ENCODE measurements at places on chromosomes 11 and 22.
A peak's percentile ranks its signal among the peaks of the same experiment; 100 is the strongest.

DNA sequence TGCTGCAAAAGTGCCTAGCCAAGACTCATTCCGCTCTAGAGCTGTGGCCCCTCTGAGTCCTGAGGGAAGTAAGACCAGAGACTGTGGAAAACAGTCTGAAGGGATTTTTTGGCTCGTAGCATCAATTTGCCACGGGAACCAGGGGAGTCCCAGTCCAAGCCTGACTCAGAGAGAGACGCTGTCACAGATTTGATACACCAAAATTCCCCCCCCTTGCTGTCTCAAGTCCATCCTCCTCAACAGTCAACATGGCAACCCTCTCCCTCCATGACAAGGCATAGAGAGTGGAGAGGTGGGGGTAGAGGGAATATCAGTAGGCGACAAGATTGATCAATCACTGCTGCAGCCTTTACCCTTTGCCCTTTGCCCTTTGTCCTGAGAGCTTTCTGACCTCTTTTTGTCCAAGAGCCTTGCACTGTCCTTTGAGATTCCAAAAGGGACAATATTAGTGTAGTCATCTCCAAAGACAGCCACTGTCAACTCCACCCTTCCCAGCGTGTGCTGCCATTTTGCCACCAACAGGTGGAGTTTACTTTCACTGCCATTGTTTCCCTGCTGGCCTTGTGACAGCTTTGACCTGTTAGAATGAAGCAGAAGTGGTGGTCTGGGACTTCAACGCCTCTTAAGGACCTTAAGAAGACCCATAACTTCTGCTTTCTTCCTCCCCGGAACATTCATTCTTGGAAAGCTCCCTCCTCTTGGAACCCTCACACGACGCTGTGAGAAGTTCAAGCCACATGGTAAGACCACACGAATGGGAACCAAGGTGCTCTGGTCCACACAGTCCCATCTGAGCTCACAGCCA lies 7.3 kb downstream of the SLC15A3 start:
- DNase-seq = no peak

DNA sequence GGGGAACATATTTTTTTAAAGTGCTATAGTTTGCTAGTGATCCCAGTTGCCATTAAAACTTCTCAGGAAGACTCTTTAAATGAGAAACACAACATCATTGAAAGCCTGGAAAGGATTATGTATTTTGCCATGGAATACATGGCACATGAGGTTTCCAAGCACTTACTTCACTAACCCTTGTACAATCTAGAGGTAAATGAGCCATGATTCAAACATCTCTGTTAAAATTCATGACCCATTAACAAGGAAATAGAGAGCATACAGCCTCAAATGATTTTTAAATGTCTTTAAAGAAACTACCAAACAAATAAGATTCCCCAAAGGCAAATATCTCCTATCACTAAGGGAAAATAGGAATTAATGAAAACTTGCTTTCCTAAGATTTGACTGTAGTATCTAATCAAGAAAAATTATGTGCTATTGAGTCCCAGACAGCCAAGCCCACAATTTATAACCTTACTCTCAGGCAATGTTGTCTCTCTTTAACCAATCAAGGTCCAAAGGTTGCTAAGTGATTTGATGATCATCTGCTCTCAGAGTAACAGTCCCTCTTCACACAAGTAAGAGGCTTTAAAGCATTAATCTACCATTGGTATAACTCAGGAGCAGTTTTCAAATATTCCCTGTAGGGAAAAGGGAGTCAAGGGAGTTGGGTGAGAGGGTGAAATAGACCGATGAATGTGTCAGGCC lies 92.0 kb upstream of the DDI1 start:
- no peak for DNase-seq

DNA sequence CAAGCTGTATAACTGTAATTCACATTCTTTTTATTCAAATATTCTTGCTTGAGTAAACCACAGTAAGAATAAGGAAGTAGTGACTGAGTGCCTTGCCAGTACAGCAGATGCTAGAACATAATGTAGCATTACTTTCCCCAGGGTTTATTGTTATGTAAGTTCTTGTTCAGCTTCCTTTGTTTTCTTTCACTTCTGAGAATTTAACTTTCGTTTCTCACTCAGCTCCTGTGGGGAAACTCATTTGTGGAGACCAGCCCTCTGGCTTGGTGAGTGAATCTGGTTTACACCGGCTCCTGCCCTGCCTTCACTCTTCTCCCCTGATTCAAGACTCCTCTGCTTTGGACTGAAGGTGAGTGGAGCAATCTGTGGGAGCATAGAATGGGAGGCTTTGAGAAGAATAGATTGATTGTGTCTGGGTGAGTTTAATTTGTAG lies at the start of gene TRIM22:
TRIM22 (plus strand) TSS at position 240 of the 433 bp plus-strand sequence. CDS start 6,443 bp downstream, outside the sequence.
- DNase-seq = peak; percentile 74

- no peak for DNase-seq
Observed at GRCh38 chr11:74008373-74009229, at the start of gene UCP3. TSS of gene UCP3 (minus strand) at chr11:74009085. CDS start at chr11:74007042, 2,043 bp downstream.

- no peak for DNase-seq
Observed at GRCh38 chr11:3632070-3632660, 9.6 kb downstream of the ART5 start.

- no peak for DNase-seq
Observed at GRCh38 chr11:84144531-84144930, 858.4 kb upstream of the CCDC90B start.

GRCh38 chr11:12677131-12677530 lies 2.9 kb downstream of the TEAD1 start:
- DNase-seq = no peak

- no peak for DNase-seq
Observed at GRCh38 chr11:74550991-74551753, 41.2 kb upstream of the POLD3 start.

DNA sequence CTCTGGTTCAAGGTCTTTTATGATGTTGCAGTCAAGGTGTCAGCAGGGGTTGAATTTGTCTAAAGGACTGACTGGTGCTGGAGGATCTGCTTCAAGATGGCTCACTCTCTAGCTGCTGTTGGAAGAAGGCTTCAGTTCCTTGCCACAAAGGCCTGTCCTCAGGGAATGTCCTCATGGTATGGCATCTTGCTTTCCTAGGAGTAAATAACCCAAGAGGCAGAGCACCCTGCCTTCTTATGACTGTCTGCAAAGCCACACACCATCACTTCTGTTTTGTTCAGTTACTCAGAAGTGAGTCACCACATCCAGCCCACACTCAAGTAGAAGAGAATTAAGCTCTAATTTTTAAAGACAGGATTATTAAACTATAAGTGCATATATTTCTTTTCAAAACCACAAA lies 45.2 kb downstream of the PLAAT5 start:
- peak; percentile 28 for DNase-seq

- DNase-seq = no peak
Observed at GRCh38 chr11:134072844-134073243, 4.0 kb downstream of the JAM3 start.

DNA sequence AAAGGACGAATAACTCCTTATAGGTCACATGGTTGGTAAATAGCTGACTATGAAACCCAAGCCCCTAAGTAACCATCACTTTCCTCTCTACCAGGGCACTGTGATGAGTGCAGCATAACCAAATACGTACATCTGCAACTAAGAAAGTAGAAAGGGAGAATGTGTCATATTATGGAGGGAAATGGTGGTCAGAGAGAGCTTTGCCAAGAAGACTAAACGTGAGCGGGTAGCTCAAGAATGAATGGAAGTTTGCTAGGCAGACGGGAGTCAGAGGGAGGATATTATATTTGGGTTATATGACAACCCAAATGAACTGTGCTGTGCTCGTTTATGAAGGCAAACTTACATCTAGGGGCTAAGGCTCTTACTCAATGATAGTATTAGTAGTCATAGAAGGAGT lies 537.3 kb downstream of the OPCML start:
- DNase-seq = peak; percentile 51

DNA sequence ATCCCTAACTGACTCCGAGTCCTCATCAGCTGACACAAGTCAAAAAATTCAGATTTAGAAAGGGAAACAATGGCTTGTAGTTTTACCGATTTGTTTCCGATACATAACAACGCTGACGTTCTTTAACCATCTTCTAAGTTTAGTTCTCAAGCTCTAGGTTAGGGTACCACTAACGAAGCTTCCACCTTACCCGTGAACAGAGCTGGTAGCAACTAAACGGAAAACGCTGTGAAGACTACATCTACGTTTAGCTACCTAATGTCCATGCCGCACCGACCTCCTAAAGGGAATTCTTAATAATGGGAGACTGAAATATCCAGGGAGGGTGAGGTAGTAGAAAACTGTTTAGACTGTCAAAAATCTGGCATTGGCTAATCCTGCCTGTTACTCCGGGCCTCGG lies 1.0 kb downstream of the NUP98 start:
- no peak for DNase-seq
